Right atrium auricular region (tissue), 2 donors: ENCODE measurements at places on chromosomes 1 and 21.

GRCh38 chr1:22821027-22821426, 110.4 kb downstream of the EPHB2 start:
- DNase-seq, result no peak
- H3K4me3 ChIP-seq, result no peak overlapping the region
- H3K36me3 ChIP-seq, result no peaks in the 10 kb centered on the region

DNA sequence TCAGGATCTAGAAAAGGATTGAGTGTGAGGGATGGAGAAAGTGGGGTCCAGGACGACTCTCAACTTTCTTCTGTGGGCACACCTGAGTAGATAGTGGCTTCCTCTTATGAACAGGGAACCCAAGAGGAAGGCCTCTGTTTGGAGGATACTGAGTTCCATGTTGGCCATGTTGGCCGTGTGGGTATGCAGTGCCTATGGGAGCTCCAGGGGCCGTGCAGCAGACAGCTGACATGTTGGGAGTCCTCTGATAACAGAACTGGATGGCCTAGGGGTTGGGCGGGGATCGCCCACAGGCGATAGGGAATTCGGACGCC, 43.0 kb downstream of the TMEM53 start:
- H3K4me3 ChIP-seq, result peak overlapping the region; percentile 85
- peak overlapping the region; percentile 91 for H3K27ac ChIP-seq
- H3K4me1 ChIP-seq, result no peaks in the 10 kb centered on the region
- DNase-seq, result no peak

DNA sequence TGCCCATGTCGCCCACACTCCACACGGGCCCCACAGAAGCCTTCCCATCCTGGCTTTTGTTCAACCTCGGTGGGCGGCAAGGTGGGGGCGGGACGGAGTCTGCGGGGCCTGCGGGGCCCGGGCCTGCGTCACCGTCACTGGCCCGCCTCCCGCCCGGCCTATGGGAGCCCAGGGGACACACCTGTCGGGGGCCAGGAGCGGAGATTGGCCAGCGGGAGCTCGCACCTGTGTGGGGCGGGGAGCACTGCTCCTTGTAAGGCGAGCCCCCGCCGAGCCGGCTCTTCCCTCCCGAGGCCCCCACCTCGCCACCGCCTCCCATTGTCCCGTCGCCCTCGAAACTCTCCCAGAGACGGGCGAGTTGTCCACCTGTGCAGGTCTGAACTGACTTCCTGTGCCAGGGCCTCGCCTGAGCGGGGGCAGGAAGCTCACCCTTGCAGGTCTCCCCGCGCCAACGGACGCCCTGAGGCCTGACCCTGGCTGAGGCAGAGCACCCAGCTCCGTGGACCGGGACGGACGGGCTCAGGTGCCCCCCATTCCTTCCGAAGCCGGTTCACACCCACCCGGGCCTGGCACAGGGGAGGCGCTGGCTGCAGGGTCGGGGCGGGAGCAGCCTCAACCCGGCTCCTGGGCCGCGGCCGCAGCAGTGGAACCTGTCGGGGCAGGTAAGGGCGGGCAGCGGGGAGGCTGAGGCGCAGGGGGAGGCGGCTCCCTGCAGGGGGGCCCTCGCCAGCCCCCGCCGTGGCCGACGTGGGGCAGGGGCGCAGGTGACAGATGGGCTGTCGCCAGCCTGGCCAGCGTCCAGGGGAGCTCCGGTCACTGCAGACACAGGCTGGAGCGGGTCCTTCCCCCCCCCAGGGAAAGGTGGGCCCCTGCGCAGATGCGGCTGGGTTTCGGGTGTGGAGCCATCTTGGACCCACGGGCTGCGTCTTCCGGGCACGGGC, 10.8 kb upstream of the TTLL10 start:
- no peak overlapping the region for H3K27ac ChIP-seq
- H3K4me3 ChIP-seq, result no peak overlapping the region
- H3K36me3 ChIP-seq, result no peaks in the 10 kb centered on the region
- no peak for DNase-seq
- H3K27me3 ChIP-seq, result no peaks in the 10 kb centered on the region

GRCh38 chr1:45656573-45657226, 29.6 kb downstream of the GPBP1L1 start:
- H3K36me3 ChIP-seq, result peaks cover 84% of the 10 kb centered on the region
- H3K27ac ChIP-seq, result no peak overlapping the region
- DNase-seq, result no peak
- no peaks in the 10 kb centered on the region for H3K27me3 ChIP-seq
- no peaks in the 10 kb centered on the region for H3K4me1 ChIP-seq
- no peak overlapping the region for H3K4me3 ChIP-seq

DNA sequence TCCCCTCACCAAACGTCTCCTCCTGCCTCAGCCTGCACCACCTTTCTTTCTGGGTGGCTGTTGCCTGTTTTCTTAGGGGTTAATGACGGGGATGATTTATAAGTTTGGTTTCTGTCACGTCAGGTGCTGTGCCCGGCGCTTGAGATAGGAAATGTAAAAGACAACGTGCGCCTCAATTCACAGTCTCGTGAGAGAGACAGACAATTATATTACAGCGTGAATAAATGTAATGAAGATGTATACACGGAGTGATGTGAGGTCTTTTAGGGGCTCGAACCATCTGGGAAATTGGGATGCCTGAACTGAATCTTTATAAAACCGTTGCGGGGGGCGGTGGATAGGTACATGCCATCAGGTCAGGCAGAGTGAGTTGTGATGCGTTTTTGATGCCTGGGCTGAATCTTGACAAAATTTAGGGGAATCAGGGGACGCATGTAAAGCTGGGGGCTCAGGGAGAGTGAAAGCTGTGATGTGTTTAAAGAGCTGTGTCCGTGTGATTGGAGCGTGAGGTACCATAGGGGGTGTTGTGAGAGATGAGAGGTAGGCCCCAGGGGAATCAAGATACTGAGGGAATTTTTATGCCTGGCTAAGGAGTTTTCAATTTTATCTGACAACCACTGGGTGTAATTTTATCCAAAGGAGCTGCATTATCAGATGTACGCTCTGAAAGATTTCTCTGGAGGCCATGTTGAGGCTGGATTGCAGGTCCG, 831 bp downstream of the TIPRL start:
- H3K27ac ChIP-seq, result peak overlapping the region; percentile 93
- H3K27me3 ChIP-seq, result no peaks in the 10 kb centered on the region
- peak overlapping the region; percentile 72 for H3K4me3 ChIP-seq
- no peaks in the 10 kb centered on the region for H3K36me3 ChIP-seq

GRCh38 chr1:81834268-81834667, 33.5 kb downstream of the ADGRL2 start:
- H3K36me3 ChIP-seq, result no peaks in the 10 kb centered on the region
- no peak overlapping the region for H3K27ac ChIP-seq
- H3K27me3 ChIP-seq, result no peaks in the 10 kb centered on the region
- peaks cover 49% of the 10 kb centered on the region for H3K4me1 ChIP-seq
- no peak overlapping the region for H3K4me3 ChIP-seq

DNA sequence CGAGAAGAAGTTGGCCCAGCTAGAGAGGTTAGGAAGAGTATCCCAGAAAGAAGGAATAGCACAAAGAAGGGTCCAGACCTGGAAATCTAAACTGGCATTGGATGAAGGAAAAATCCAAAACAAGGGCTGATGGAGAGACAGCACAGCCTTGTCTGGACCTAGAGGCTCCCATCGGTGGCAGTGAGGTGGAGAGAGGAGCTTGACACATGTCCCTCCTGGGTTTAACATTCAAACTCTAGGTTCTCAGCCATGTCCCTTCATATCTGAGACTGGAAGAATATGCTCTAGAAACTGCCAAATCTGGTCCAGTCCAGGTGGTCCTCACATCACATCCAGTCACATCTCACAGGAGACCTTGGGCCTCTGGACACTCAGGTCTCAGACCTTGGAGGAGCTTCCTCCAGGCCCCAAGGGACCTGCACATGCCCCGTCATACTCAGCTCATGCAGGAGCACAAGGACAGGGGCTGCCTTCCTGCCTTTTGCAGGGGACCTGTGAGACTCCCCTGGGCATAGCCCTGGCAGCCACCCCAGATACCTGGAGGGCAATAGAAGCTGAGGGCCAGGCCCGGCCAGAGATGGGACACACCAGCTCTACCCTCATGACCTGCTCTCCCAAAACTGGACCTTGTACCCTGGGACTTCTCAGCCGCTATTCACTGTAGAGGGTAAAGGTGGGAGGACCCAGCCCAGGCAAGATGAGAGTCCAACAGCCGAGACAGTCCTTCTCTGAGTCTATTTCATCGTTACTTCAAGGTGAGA, 7.5 kb downstream of the TMEM125 start:
- no peak overlapping the region for H3K4me3 ChIP-seq
- H3K27me3 ChIP-seq, result no peaks in the 10 kb centered on the region
- H3K4me1 ChIP-seq, result no peaks in the 10 kb centered on the region
- no peak overlapping the region for H3K27ac ChIP-seq
- no peaks in the 10 kb centered on the region for H3K36me3 ChIP-seq
- no peak for DNase-seq

DNA sequence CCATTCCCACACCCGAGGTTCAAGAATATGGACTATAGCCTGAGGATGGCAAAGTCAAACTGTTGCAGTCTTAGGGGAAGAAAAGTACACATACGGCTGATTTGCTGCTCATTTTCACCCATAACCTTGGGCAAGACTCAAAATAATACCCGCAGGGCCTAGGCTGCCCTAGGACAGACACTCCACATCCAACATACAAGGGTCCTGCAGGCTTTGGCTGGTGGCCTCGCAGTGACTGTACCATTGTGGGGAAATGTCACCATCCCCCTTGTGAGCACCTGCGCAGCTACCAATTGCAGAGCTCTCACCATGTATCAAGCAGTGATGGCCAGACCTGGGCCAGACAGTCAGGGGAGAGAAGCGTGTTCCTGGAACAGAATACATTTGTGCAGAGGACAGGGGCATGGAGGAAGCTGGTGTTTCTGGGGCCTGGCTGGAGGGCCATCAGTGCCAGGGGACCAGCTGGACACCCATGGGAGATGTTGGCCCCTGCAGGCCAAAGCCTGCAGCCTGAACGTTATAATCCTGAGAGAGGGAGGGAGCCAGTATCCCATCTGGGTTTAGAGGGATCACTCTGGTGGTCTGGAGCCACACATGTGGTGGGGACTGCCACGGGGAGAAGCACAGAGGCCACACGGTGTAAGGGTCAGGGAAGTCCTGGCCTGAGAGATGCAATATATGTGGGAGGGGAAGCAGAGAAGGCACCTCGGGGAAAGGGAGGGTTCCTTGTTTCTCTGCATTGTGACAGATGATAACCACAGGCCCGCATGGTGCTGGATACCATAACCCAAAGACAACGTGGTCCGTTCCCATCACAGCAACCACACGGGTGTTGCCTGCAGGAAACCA, 101.2 kb downstream of the GLIS1 start:
- no peak for DNase-seq
- H3K27ac ChIP-seq, result no peak overlapping the region
- H3K27me3 ChIP-seq, result no peaks in the 10 kb centered on the region
- H3K4me1 ChIP-seq, result no peaks in the 10 kb centered on the region

GRCh38 chr1:172373864-172374263, 46.6 kb upstream of the C1orf105 start:
- no peaks in the 10 kb centered on the region for H3K27me3 ChIP-seq
- H3K36me3 ChIP-seq, result no peaks in the 10 kb centered on the region
- H3K4me3 ChIP-seq, result no peak overlapping the region

DNA sequence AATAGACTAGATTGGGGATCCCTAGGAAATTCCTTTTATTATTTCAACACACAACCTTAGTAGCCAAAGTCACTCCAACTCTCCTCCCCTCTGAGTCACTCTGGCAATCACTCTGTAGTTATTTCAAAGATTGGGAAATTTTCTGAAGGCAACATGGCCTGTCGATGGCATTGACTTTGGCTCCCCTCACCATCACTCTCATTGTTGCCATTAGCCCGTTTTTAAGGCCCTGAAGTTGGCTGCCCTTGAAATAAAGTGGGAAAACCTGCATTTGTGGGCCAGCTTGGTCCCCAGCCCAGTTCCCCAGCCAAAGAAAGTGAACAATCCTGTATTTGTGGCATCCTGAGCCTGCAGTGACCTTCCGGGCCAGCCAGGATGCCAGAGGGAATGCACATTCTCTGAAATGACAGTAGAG, 52.5 kb downstream of the CDC7 start:
- DNase-seq, result no peak
- H3K27ac ChIP-seq, result no peak overlapping the region
- no peaks in the 10 kb centered on the region for H3K4me1 ChIP-seq
- H3K4me3 ChIP-seq, result no peak overlapping the region
- no peaks in the 10 kb centered on the region for H3K27me3 ChIP-seq
- no peaks in the 10 kb centered on the region for H3K36me3 ChIP-seq

DNA sequence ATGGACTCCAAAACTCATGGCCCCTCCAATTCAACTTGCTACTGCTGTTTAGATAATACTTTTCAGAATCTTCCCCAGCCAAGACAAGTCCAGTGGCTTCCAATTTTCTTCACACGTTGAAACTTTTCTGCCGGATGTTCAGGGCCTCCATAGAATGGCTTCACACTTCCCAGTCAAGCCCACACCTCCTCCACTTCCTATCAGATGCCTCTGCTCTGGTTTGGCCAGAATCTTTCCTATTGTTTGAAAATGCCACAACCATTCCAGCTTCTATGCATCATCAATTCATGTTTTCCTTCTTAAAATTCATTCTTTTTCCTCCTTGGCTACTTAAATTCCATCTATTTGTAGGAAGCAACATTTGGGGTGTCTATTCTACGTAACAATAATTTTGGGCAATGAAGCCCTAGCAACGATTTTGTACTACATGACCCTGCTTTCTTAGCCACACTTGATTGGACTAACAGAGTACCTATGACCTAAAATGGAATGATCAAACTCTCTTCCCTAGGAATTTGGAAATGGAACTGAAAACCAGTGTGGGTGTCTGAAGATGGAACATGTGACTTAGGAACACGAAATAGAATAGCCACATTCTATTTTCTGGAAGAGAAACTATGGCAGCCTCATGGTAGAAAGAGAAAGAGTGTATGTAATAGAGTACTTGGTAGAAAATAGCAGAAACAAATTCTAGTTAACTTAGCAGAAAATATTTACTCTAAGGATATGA, 74.1 kb upstream of the CNIH3 start:
- H3K27me3 ChIP-seq, result no peaks in the 10 kb centered on the region
- H3K4me1 ChIP-seq, result no peaks in the 10 kb centered on the region
- DNase-seq, result no peak
- H3K4me3 ChIP-seq, result no peak overlapping the region
- H3K27ac ChIP-seq, result no peak overlapping the region

- H3K36me3 ChIP-seq, result no peaks in the 10 kb centered on the region
- no peak overlapping the region for H3K4me3 ChIP-seq
- no peak overlapping the region for H3K27ac ChIP-seq
These were observed 50.8 kb downstream of the HS2ST1 start for GRCh38 chr1:86965012-86965826.

GRCh38 chr1:46084553-46085451, 47.6 kb downstream of the PIK3R3 start:
- no peaks in the 10 kb centered on the region for H3K36me3 ChIP-seq
- H3K27me3 ChIP-seq, result no peaks in the 10 kb centered on the region
- H3K4me3 ChIP-seq, result no peak overlapping the region
- H3K27ac ChIP-seq, result no peak overlapping the region

- H3K36me3 ChIP-seq, result no peaks in the 10 kb centered on the region
- no peaks in the 10 kb centered on the region for H3K27me3 ChIP-seq
- no peak overlapping the region for H3K27ac ChIP-seq
- DNase-seq, result no peak
These were observed 72.0 kb downstream of the GDAP2 start for GRCh38 chr1:117857418-117857817.

- H3K36me3 ChIP-seq, result no peaks in the 10 kb centered on the region
- H3K4me1 ChIP-seq, result peaks cover 23% of the 10 kb centered on the region
- no peaks in the 10 kb centered on the region for H3K27me3 ChIP-seq
These were observed 72.8 kb downstream of the NFASC start for GRCh38 chr1:204943495-204943894.

GRCh38 chr1:228453614-228454013, 33.6 kb upstream of the RNF187 start:
- H3K36me3 ChIP-seq, result no peaks in the 10 kb centered on the region
- DNase-seq, result no peak
- H3K27me3 ChIP-seq, result no peaks in the 10 kb centered on the region
- H3K27ac ChIP-seq, result no peak overlapping the region
- no peaks in the 10 kb centered on the region for H3K4me1 ChIP-seq
